WTC11 (cell line): ENCODE measurements at places on chromosomes 11 and 22. TPM values are rescaled to one million over a fixed set of nuclear protein-coding genes. Genes with fewer than 3 reads are reported as not detected.

Gene ANO5
- 6.3 to 6.9 TPM (median 6.7 TPM) in 3 replicates for total RNA-seq

Gene NOL12
- total RNA-seq, result 20.3 to 24.9 TPM (median 22.0 TPM) in 3 replicates

Gene FAM227A
- 3.8 to 6.3 TPM (median 6.0 TPM) in 3 replicates for total RNA-seq

Gene CYTH4
- total RNA-seq, result 0.11 to 0.16 TPM (median 0.15 TPM) in 3 replicates

Gene CCDC73
- total RNA-seq, result not detected in 3 replicates

Gene PLAAT4
- total RNA-seq, result 1.1 to 2.9 TPM (median 1.4 TPM) in 3 replicates

DNA sequence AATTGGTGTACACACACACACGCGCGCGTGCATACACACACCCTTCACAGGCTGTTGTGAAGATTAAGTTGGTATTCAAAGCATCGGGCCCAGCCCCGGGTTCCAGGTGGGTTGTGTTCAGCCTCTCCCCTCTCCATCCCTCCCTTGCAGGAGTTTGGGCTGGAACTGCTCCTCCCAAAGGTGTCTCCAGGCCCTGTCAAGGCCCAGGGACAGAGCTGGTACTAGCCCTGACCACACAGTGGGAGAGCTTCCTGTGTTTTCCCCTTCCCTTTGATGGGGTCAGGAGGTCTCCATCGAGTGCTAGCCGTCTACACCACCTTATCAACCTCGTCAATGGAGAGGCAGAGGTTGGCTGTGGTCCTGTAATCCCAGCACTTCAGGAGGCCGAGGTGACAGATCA is 36.5 kb upstream of the CSNK1E start:
- no peak for DNase-seq

DNA sequence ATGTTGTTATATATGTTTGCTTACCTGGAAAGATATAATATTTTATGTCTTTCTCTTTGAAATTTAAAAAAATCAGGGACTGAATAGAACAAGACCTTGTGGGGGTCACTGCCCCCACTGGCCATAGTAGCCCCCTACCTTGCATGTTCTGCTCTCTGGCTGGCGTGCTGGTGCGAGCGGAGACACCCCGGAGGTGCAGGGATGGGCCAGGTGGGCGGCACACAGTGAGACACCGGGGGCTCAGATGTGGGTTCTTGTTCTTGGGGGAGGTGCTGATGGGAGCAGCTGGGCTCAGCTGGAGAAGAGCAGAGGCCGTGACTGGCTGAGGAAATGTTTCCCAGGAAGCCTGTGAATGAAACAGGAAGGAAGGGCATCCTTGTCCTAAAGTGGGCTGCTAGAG is 20.2 kb downstream of the GAB4 start:
- DNase-seq, result no peak

GRCh38 chr11:113338730-113339129 is 24.3 kb downstream of the TTC12 start:
- DNase-seq, result peak; percentile 30

- no peak for DNase-seq
Observed at GRCh38 chr11:36425561-36426081, 84.5 kb downstream of the TRAF6 start.

GRCh38 chr11:108916935-108917334 is 252.1 kb downstream of the DDX10 start:
- no peak for DNase-seq

GRCh38 chr22:20205964-20206708 is 55.3 kb upstream of the CCDC188 start:
- no peak for DNase-seq

DNA sequence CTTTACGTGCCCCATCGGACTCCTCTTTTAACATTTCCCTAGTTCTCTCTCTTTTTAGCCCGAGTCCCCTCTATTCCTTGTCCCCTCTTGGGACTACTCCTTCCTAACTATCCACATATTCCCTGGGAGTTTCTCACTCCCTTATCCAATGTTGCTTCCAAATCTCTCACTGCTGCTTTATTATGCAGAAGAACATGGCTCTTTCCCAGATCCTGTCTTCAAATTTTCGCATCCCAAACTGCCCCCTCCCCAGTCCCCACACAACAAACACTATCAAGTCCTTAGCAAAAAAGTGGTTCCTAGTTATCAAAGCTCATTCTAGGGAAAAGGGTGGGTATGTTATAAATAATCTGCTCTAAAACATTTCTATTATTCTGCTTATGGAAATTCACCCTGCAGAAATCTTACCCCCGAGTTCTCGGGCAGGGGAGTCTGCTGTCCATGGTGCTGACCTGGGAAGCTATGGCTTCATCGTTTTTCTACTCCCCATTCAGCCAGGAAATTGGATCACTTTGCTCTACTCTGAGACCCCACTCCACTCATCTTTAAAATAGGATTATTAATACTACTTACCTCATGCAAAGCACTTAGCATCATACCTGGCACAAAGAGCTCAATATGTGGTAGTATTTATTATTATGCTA is 393.5 kb downstream of the BUD13 start:
- DNase-seq, result peak; percentile 70

DNA sequence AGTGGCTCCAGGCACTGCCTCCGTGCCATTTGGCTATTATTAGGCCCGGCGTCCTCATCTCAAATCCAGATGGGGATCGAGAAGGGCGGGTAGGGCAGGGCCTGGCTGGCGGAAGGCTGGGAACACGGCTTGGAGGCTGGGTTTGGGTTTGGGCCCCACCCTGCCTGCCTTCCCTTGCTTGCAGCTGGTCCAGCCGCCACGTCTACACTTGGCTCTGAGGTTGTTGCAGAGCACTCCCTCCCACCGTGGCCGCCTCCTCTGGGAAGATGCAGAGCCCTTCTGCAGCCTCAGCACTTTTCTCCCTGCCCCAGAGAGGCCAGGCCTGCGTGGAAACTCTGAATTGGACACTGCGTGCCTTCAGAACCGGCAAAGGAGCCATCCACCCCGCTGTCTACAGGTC is 5.2 kb upstream of the SMTN start:
- DNase-seq, result no peak

DNA sequence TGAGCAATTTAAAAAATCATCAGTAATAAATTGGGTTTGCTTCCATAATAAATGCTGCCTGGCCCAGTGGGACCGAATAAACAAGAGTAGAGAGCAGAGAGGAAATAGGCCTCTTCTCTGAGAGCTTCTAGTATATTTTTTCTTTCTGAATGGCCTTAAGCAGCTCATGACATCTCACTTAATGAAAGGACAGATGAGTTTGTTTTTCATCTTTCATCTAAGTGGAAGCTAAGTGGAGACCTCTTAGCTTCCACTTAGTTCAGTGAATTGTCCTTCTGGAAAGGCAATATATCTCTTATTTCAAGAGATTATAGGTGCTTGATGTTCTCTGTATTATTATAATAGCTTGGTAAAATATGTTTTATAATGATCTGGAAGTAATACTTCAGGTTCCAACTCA is 245.9 kb upstream of the ANO3 start:
- no peak for DNase-seq

DNA sequence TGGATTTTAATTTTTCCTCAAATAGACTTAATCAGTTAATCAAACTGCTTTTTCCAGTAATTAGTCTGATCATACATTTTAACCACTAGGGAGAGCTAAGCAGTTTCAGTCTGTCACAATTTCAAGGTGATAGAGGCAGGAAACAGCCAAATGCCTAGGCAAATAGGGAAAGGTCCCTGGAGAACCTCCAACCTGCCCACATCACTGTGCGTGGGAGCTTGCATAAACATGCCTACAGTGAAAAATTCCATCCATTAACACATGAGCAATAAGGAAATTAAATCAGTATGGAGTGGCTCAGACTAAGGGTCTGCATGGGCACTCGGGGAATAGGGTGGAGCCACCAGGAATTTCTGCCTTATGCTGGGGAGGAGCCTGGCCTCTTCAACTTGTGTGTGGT is 74.6 kb downstream of the AASDHPPT start:
- DNase-seq, result no peak

DNA sequence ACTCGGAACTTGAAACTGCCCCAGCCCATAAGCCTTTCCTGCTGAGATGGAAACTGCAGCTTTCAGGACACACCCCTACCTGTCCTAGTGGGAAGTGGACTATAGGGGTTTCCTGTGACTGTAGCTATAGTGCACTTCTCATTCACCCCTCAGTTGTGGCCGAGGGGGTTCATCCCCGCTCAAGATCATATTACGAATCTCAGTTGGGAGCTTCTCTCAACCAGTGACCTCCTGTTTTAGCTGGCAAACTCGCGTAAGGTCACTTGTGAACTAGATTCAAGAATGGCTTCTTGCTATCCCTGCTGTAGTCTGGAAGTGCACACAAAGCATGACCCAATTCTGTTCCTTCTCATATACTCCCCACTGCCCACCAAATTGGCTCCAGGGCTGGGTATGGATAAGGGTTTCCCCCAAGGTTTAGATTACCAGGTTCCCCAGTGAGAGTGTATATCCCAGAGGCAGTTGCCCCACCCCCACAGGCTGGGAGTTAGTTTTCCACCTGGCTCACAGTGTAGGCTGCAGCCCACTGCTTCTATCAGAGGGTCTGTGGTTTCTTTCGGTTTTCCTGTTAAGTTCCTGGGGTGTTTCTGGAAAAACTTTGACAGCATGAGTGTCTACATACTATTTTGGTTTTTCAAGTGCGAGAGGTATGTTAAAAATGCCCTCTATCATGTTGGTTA is 812.9 kb downstream of the JRKL start:
- DNase-seq, result peak; percentile 28

GRCh38 chr11:77299528-77299993 is 1.9 kb downstream of the GDPD4 start:
- no peak for DNase-seq
